ENCODE measurements at places on chromosomes 5 and 9.

- DNase-seq: no peak
Measured at GRCh38 chr9:84804951-84805694, 135.6 kb downstream of the NTRK2 start.

DNA sequence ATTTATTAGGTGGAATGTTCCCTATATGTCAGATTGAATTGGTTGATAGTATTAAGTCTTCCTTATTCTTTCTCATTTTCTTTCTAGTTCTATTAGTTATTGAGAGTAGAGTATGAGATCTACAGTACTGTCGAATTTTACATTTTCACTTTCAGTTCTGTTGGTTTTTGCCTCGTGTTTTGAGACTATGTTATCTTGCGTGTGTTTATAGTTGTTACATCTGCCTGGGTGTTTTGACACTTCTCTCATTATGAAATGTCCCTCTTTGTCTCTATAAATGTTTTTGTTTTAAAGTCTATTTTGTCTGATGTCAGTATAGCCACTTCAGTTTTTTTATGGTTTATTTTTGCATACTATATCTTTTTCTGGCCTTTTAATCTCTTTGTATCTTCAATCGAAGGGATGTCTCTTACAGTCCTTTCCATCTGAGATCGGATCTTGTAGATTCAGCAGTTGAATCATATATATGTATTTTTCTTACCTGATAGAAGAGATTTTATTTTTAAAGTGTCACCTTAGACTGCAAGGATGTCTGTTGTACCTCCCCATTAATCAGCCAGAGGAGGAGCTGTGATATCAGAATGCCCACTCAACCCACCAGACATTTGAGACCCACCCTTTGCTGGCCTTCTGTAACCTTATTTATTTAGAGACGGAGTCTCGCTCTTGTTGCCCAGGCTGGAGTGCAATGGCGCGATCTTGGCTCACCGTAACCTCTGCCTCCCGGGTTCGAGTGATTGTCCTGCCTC lies 20.7 kb downstream of the EHMT1 start:
- no peak for DNase-seq

GRCh38 chr5:61498121-61498520 lies 166.1 kb downstream of the ZSWIM6 start:
- DNase-seq: no peak

GRCh38 chr9:100641166-100641565 lies 63.3 kb downstream of the CAVIN4 start:
- DNase-seq: no peak

DNA sequence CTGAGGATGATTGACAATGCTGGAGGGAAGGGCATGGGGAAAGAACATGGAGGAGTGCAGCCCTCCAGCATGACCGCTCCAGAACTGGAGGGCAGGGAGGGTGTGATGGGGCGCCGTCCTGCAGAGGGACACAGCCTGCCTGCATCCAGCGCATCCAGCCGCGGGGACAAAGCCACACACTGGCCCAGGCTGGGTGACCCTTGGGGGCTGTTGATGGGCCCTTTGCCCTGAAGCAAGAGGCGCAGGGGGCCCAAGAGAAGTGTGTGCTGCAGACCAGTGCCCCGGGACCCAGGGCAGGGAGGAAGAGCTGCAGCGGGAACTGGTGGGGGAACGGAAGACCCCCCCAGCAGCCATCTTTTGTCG lies 169.8 kb upstream of the PPP1R26 start:
- no peak for DNase-seq

GRCh38 chr5:34674187-34674586 lies 18.1 kb downstream of the RAI14 start:
- DNase-seq: no peak

DNA sequence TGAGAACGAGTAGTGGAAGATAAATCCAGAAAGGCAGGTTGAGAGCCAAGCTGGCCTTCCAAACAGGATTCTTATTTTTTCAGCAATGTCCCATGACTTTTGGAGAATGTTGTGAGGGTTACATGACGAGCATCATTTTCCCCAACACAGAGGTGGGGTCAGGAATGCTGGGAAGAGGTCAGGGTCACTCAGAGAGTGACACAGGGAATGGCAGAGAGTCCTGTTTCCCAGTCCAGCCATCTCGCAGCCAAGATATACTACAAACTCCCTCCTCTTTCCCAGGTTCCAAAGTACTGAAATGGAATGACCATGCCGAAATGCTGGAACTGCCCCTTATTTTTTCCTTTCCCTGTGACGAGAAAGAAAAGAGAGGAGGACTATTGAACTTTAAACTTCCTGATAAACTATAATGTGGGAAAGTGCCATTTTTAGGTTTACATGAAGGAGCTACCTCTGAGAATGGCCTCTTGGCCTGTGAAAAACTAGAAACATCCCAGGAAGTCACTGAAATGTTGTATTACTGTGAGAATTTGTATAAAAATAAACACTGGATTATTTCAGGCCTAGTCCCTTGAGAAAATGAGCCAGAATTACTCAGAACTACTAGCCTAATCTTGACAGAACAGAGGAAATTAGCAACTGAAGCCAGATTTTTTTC lies 420.4 kb downstream of the CETN3 start:
- no peak for DNase-seq

- no peak for DNase-seq
Measured at GRCh38 chr9:125183561-125183960, 6.0 kb downstream of the PPP6C start.

DNA sequence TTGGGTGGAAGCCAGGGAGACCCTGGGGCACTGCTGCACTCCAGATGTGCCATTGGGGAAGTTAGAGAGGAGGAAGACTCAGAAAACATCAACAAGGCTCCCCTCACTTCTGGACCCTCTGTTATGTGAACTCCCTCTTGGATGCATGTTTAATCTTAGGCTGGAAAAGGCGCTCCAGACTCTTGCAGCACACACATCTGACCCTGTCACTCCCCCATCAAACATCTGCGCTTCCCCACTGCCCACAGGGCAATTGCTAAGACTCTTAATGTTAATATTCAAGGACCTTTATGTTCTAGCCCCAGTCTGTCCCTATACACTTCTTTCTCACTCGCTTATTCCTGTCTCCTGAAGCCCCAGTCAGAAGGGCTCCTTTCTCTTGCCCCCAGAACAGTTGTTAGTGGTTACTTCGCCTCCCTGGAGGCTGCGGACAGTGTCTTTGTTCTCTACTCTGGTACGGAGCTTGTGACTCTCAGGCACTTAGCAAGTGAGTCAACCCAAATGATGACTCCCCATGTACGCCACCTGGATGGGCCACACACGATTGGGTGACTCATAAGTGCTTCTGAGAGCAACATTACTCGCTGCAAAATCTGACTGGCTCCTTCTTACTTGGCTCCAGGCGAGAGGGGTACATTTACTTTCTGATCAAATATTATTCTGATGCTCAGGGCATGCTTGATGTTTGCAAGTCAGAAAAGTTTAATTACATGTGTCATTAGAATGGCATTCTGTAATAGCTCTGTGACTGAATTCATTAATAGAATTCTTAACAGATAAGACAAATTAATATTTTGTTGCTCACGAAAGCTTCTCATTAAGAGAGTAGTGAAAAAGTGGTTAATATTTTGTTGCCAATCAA lies 193.6 kb downstream of the HSPA4 start:
- DNase-seq: no peak

DNA sequence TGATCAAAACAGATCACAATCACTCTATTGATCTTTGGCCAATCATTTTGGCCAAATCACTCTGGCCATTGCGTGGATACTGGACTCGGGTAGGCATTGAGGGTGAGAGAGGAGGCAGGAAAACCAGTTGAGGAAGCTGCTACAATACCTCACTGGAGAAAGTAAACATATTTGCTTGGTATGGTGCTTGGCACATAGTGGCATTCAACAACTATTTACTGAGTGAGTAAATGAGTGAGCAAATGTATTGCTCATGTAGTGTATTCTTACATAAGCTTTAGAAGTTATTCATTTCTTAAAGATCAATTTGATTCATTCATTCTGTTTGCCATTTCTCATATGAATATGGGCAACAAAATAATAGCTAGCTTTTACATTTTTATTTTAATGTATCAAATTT lies 4.0 kb upstream of the DEPDC1B start:
- no peak for DNase-seq

GRCh38 chr5:44345871-44346270 lies 43.3 kb downstream of the FGF10 start:
- no peak for DNase-seq

GRCh38 chr5:61943713-61944112 lies 362.3 kb upstream of the KIF2A start:
- no peak for DNase-seq

- no peak for DNase-seq
Measured at GRCh38 chr5:177434942-177435738, 8.7 kb downstream of the GRK6 start.

GRCh38 chr9:136353088-136353487 lies 10.5 kb downstream of the DNLZ start:
- DNase-seq: no peak

- DNase-seq: no peak
Measured at GRCh38 chr9:710951-711745, 130.3 kb upstream of the DMRT1 start.

- DNase-seq: no peak
Measured at GRCh38 chr9:113650207-113651131, 186.9 kb downstream of the RGS3 start.

GRCh38 chr5:67659288-67659687 lies 462.7 kb upstream of the CD180 start:
- no peak for DNase-seq

GRCh38 chr5:4628645-4629385 lies 511.3 kb upstream of the ADAMTS16 start:
- no peak for DNase-seq

- no peak for DNase-seq
Measured at GRCh38 chr9:33025572-33026342, 684 bp downstream of the DNAJA1 start.

DNA sequence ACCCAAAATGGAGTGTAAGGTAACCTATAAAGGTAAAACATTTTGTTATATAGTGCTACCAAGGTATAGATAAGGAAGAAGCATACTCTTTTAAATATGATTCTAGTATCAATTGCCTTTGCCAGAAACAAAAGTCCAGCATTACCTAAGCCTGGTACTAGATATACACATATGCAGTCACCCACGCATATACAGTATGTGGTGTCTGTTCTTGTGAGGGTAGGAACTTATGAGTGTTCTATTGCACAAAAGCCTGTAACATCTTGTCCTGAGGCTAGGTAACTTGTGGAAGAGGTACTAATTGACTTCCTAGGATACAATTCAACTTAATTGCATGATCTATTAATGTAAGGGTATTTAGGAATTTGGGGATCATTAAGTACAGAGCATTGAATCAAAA lies 31.3 kb upstream of the IFNE start:
- no peak for DNase-seq

GRCh38 chr9:125972012-125972729 lies 225.0 kb downstream of the PBX3 start:
- no peak for DNase-seq

GRCh38 chr5:172611913-172612312 lies 29.1 kb upstream of the NEURL1B start:
- no peak for DNase-seq

DNA sequence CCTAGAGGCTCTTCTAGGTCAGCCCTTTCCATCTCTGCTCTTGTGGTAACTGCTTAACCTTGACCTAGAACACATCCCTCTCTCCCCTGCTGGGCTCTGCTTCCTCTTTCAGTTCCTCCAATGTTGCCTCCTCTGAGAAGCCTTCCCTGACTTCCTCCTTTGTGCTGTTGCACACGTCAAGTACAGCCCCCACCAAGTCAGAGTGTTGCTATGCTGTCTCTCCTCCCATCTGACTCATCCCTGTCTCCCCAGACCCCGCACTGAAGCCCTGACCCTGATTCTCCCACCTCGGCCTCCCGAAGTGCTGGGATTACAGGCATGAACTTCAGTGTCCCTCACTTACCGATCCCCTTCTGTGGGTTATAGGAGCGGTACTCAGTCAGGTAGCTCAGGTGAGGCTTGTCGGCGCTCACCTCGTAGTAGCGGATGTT lies 10.4 kb upstream of the TRIM14 start:
- DNase-seq: peak; percentile 77

DNA sequence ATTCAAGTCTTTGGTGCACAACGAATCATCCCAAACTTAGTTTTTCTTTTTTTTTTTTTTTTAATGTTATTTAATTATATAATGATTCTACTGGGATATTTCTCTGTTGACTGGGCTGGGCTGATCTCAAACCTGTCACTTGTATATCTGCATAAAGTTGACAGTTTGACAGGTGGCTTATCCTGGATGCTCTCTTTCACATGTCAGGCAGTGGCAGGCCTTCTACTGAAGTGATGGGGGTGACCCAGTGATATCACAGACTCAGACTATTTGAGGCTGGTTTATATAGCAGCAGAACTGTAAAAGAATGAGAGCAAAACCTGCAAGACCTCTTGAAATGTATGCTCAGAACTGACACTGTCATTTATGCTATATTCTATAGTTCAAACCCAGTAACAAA lies 1813.5 kb upstream of the CDH6 start:
- DNase-seq: no peak

DNA sequence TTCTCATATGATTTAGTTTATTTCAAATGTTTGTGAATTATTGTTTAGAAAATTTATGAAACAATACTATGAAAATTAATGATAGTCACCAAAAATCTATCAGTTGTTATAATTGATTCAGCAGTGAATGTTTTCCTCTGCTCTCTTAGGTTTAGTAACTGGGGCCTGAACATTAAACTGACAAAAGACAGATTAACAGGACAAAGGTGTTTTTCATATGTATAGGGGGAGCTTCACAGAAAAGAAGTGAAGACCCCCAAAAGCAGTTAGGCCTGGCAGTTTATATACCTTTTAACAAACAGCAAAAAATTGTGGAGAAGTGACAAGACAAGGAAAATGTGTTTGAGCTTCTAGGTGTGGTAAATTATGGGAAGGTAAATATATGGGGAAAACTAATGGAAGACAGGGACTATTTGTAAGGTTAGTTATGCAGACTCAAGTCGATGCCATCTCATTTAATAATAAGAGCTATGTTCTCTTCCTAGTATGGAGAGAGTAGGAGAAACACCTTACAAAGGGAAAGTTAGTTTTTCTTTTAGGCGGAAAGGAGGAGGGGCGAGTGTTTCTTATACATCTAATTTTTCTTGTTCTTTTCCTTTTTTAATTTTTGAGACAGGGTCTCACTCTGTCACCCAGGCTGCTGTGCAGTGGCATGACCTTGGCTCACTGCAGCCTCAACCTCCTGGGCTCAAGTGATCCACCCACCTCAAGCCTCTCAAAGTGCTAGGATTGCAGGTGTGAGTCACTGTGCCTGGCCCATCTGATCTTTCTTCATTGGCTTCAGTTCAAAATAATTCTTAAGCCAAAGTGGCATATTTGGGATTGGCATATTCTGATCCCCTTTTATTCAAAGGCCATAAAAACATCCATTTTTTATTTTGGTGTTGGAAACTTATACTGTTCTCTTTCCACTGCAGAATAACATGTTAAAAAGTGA lies 77.8 kb downstream of the C9orf153 start:
- DNase-seq: no peak

- no peak for DNase-seq
Measured at GRCh38 chr5:54108136-54108535, 202.2 kb downstream of the ARL15 start.

- no peak for DNase-seq
Measured at GRCh38 chr9:16532681-16533450, 337.6 kb downstream of the BNC2 start.

GRCh38 chr5:44536650-44537260 lies 147.5 kb upstream of the FGF10 start:
- no peak for DNase-seq

- DNase-seq: no peak
Measured at GRCh38 chr9:13263511-13263910, 16.0 kb downstream of the MPDZ start.
